Ammon's horn (tissue), 1 donor: ENCODE measurements at places on chromosomes 2 and 18.
A peak's percentile ranks its signal among the peaks of the same experiment; 100 is the strongest.

DNA sequence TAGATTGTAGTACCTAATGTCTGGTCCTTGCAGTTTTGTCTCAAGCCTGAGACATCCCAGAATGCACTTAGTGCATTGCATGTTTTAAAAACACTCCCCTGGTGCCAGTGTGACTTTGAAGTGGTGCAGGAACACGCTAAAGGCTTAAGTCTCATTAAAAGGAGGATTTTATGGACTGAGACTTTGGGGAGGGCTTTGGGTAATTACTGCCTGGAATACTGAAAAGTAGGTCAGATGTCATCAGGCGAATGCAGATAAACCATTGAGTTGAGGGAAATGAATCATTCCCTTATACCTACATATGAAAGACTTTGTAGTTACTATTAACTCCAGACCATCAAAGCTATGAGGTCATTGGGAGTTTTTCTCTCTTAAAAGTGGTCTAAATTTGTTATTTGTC is 3.0 kb upstream of the OSBPL1A start:
- DNase-seq, result no peak

- DNase-seq, result no peak
Measured at GRCh38 chr2:234026693-234027254, 23.7 kb upstream of the SPP2 start.

GRCh38 chr2:229800997-229801754 is 86.8 kb upstream of the DNER start:
- DNase-seq, result peak; percentile 74

- DNase-seq, result no peak
Measured at GRCh38 chr2:187716301-187716700, 162.1 kb upstream of the TFPI start.

GRCh38 chr2:177283906-177284305 is 19.4 kb upstream of the NFE2L2 start:
- DNase-seq, result no peak

DNA sequence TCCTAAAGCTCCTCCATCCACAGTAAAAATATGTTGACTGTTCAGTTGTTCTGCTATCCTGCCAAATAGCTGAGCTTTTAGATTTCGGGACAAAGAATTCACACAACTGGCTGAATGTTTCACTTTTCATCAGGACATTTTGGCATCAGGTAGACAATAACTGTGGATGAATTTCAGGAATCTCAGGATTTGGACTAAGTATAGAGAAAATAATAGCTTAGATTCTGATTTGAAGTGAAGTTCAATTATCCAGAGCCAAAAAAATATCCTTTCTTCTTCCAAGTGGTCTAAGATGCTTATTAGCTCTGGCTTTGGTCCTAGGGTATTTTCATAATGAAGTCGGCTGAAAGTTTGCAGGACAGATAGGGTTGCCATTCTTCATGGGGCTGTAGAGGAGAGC is 16.1 kb downstream of the KCNE4 start:
- DNase-seq, result no peak

GRCh38 chr2:42987112-42987922 is 194.9 kb upstream of the HAAO start:
- no peak for DNase-seq

DNA sequence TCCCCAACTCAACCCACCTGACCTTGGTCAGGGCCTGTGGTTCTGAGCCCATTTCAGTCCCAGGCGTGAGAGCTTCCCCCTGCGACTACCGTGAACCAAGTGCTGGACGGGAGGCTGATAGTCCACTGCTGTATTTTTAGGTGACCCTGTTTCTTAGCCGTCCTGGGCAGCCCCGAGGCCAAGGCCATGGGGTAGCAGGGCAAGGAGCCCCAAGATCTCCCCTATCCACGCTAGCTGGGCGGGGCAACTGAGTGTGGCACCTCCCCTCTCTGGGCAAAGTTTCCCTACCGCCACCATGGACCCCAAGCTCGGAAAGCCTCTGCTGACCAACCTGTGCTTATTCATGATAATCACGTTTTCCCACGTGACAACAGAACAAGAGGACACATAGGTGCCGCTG is 583 bp upstream of the KLHL30 start:
- DNase-seq, result no peak

DNA sequence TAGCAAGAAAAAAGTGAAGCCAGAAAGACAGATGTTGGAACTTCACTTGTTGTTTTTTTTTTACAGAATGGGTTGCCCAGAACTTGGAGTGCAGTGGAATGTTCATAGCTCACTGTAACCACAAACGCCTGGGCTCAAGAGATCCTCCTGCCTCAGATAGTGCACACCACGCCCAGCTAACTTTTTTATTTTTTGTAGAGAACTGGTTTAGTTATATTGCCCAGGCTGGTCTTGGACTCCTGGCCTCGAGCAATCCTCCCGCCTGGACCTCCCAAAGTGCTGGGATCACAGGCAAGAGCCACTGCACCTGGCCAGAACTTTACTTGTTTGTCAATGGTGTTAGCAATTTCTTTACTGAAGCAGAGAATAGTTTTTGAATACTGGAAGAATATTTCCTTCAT is 11.9 kb upstream of the ASPRV1 start:
- no peak for DNase-seq

- DNase-seq, result no peak
Measured at GRCh38 chr2:78908973-78909372, 116.5 kb upstream of the REG3G start.

DNA sequence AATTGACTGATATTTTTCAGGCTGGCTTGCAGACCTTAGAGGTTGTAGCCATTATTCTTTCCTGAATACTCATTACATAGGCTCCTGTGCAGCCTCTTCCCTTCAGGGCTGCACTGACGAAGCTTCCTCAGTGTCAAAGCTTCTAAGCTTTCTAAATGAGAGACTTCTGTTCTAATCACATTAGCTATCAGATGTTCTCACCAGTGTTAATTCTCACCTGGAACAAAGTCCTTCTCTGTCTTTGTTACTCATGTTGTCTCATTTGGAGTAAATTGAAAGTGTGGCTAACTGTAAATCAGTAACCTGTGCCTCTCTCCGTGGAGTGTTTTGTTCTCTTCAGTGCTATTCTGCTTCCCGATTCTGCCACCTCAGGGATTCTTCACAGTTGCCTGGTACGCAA is 76.9 kb downstream of the MC4R start:
- DNase-seq, result no peak

DNA sequence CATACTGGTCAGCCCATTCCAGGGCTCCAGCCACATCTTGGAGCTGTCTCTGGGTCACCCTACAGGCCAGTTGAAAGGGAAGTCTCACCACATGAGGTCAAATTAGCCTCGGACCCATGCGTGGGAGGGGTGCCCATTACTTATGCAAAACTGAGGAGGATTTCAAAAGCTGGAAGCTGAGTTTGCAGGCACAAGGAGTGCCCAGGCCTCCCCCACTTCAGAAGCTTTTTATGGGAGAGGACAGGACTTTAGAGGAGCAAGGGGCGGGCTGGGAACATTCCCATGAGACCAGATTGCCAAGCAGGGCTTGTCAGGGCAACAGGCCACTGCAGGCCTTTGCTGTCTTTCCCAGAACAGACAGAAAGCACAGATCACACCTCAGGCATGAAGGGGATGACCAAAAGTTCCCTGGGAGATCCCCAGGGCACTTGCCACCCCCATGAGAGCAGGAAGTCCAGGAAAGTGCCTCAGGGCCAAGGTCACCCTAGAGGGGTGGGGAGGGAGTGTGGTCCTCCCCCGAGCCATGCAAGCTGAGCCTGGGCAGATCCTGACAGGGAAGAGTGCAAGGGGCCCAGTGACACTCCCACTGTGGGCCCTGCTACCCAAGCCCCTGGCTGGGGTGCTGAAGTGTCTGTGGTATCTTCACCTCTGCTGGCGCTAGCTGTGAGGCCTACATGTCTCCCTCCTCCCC is 267.7 kb downstream of the BCL11A start:
- no peak for DNase-seq

DNA sequence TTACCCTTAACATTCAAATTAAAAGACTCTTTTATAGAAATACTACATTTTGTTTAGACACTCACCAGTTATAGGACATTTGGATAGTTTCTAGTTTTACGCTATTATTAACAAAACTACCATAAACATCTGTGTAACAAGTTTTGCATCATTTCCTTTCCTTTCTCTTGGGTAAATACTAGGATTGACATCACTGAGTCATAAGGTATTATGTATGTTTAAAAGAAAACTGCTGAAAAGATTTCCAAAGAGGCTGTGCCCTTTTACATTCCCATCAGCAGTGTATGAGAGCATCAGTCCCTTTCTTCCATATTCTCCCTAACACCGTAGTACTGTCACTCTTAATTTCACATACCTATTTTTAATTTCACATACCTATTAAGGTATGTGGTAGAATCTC is 130.6 kb downstream of the USP34 start:
- no peak for DNase-seq

DNA sequence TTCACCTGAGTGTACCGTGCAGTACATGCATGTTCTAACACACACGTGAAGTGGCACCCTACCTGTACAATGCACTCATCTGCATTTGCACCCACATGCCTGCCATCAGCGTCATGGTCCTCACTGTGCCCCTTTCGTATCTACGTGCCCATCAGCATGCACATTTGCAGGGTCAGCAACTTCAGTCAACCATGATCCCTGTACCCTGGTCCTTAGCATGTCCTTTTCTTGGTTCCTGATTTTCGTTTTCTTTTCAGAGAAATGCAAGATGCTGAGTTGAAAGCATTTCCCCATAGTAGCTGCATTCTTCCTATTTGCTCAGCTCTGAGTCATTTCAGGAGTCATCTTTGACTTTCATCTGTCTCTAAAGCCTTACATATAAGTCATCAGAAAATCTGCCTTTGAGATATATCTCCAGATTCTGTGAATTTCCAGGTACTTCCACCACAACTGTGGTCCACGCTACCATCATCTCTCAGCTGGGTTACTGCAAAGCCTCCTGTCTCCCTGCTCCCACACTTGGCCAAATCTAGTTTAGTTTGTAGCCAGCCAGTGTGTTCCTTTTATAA is 14.7 kb upstream of the PUM2 start:
- no peak for DNase-seq

GRCh38 chr18:41753826-41754225 is 201.2 kb upstream of the PIK3C3 start:
- DNase-seq, result no peak

- no peak for DNase-seq
Measured at GRCh38 chr2:37500031-37500430, 155.6 kb downstream of the QPCT start.

GRCh38 chr18:58639751-58640427 is 11.0 kb upstream of the ALPK2 start:
- DNase-seq, result peak; percentile 34

- DNase-seq, result no peak
Measured at GRCh38 chr2:30230497-30231211, 680 bp upstream of the LBH start.

DNA sequence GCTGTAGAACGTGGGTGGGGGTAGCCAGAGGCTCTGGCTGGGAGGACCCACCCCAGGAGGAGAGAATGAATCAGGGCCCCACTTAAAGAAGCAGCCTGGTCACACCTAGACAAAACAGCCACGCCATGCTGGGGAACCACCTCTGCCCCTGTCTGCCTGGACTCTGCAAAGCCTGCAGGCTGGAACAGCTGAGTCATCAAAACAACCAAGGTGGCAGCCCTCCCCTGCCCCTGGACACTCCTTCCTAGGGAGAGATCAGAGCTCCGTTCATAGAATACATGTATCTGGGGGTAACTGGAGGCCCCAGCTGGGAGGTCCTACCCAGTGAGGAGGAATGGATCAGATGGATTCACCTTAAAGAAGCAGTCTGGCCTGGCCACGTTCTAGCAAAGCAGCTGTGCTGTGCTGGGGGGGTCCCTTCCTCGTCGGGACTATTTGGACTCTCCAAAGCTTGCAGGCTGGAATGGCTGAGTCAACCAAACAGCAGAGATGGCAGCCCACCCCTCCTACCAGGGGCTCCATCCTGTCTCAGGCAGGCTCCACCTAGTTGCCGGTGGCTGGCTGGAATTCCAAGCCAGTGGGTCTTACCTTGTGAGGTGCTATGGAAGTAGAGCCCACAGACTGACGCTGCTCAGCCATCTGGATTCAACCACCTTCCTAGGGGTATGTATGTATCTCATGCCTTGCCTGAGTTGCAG is 50.5 kb upstream of the NT5C1B start:
- DNase-seq, result no peak

- no peak for DNase-seq
Measured at GRCh38 chr2:11298592-11298991, 45.8 kb downstream of the ROCK2 start.

DNA sequence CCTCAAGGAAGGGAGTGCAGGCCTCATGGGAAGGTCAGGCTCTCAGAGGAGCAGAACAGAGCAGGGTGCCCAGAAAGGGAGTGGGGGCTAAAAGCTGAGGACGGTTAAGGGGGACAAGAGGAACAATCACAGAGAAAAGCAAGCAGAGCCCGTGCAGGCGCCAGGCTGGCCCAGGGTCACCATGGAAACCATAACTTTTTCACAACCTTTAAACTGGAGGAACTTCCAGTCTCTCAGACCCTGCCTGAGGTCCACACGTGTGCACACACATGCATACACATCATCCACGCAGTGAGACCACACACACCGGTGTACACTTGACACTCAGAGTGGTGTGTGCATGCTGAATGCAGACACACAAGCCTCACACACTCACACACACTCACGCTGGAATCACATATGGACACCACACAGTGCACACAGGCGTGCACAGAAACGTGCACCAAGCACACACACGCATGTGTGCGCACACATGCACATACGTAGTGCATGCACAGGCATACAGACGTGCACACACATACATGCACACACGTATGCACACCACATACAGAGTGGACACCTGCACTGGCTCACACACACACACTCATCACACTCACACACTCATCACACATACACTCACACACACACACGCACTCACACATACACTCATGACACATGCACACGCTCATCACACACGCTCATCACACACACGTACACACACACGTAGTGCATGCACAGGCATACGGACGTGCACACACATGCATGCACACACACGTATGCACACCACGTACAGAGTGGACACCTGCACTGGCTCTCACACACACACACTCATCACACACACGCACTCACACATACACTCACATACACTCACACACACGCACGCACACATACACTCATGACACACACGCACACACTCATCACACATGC is 37.2 kb upstream of the SNED1 start:
- DNase-seq, result no peak

GRCh38 chr18:60975420-60975819 is 357.8 kb upstream of the CDH20 start:
- no peak for DNase-seq

DNA sequence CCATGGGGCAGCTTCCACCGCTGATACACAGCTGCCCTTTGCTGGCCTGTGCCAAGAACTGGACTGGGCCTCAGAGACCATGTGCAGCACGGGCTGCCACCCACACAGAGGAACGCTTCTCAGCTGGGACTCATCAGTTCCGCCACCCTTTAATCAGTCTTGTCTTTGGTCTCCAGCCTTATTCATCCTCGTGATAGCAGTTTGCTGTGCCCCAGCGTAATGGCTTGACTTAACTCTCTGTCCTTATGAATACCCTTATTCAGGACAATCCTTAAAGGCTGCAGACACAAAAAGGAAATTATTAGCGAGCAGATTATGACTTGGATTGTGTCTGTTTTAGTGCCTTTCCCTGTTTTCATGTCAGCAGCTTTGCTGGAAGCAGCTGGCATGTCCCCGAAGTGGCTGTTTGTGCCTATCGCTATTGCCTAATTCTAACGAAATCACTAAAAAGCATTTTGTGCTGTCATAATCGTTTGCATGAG is 108.9 kb upstream of the DAPL1 start:
- peak; percentile 93 for DNase-seq

GRCh38 chr2:23827287-23827686 is 99.6 kb downstream of the ATAD2B start:
- no peak for DNase-seq
